Stimulated activated CD8-positive, alpha-beta memory T cell treated with anti-CD3 and anti-CD28 coated beads, Interleukin-7, amount 100 ng/mL, for 24 hours (primary cell): ENCODE measurements at places on chromosomes 7 and 10.
A peak's percentile ranks its signal among the peaks of the same experiment; 100 is the strongest.

GRCh38 chr10:23512355-23513058, 73.6 kb downstream of the OTUD1 start:
- DNase-seq, result no peak

GRCh38 chr10:4069491-4069890, 284.5 kb upstream of the KLF6 start:
- no peak for DNase-seq

DNA sequence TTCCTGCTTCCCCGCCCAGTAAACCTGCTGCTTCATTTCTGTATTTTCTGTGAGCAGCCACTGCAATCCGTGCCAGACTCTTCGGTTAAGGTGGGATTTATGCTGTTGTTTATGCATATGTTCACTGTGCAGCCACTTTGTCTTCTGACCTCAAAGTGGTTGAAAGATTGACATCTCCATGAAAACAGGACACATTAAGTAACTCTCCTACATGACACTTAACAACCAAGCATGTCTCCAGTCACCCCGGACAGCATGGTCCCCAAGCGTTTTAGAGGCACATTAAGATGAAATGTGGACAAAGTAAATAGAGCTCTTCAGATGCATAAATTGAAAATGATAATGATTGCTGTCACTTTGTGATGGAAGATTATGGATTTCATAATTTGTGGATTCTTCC, 421.3 kb downstream of the GFRA1 start:
- DNase-seq, result no peak

DNA sequence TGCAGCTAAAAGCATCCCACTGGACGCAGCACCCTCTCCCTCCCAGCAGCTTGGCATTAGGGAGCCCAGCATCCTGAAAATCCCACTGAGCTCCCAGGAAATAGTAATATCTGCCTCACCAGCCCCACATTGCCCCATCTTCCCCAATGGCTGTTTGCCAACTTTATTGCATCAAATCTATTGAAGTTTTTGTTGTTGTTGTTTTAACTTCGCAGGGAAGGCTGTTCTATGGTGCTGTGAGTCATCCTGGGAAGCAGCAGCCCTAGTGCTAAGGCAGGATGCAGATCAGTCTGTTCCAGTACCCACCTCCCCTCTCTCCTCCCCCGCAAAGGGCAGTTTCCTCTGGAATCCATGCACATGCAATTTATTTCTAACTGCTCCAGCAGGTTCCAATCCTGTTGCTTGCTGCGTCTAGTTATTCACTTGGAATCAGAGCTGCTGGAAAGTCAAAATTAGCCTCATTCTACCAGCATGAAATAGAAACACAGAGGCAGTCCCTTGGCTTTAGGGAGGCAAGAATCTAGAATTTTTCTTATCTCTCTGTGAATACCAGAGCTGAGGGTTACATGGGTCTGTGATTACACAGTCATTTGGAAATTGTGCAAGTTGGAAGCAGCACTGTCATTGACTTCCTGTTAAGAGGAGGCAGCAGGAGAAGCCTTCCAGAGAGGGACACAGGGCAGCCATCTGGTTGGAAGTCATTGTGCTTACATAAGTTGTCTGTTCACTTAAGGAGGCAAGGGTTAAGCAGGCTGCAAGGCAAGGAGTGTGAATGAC, 115.9 kb upstream of the CACUL1 start:
- no peak for DNase-seq

GRCh38 chr10:38054361-38054797, 39.8 kb upstream of the ZNF37A start:
- DNase-seq, result no peak

DNA sequence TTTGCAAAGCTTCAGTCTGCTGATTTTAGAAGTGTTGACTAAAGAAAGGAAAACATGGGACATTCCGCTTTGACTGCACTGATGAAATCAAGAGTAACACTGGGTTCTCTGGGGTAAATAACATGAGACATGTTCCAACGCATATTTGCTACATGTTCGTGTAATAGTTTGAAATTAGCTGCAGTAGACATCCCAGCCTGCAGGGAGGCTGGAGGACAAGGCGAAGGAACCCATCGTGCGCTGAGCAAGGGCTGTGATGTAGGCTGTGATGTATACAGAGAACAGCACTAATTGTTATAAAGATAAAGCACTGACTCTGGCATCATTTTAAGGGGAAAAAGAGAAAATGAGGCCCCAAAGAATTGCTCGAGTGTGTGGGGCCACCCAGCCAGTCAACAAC, 40.3 kb downstream of the SFMBT2 start:
- DNase-seq, result no peak

DNA sequence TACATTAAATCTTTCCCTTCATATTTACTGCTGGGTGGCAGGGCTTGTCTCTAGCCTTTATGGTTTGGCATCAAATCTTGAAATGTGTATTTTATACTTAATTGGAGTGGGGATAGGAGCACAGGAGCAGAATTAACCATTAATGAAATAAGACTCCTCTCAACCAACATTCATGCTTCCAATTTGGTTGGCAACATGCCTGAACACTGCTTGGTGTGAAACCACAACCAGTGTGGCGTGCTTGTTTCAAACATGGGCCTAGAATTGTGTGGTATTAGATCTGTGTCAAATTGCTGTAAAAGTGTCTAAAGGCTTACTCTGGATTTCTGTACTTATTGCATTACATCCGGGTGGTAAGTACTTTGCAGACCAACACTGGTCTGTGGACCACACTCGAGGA, 25.1 kb upstream of the VPS41 start:
- DNase-seq, result no peak

DNA sequence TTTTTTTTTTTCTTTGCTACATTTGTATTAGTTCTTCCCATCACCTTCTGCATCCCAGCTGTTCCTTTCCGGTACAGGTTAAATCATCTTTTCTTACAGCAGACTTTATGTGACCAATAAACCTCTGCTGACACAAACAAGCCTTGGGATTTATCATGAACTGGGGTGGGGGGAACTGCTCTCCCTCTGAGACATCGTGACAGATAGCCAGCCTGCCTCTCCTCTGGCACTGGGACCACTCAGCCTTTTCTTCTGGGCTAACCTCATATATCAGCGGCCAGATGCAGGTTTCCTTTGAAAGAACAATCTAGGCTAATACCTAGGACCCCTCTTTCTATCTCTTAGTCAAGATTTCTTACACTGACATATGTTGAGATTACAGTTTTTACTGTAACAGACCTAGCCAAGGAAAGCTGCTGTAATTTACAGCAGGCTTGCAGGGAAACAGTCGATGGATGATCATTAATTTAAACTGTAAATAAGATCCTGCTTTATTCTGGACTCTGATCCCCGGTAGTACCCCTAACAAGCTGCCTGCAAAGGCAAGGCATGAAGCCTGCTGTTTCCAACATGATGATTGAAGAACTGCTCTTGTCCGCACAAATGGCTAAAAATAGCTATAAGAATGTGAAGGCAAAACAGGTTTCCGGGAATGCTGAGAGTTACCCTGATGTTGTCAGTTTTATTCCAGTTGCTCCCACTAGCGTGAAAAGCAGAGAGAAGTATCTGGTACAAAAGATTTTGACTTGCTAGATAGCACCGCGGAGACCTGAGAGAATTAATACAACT, 338.7 kb downstream of the SORCS1 start:
- DNase-seq, result no peak

DNA sequence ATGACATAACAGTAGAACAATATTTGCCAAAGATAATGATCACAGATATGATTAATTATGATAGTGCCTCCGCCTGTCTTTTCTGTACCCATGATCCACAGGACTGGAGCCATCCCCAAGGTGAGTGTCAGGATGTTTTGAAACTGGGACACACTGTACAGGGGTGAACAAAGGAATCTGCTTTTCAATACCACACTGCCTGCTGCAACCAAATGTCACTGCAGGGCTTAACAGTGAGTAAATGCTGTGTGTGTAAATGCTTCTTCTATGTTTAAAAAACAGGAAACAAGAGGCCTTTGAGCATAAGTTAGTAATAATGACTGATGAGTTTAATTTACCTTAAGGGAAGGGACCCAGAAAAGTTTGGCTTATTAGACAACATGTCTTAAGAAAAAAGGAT, 65.2 kb downstream of the HBP1 start:
- no peak for DNase-seq

GRCh38 chr10:102579328-102579727, 65.0 kb upstream of the TRIM8 start:
- DNase-seq, result no peak

- no peak for DNase-seq
Measured at GRCh38 chr7:13276977-13277376, 589.5 kb downstream of the ARL4A start.

DNA sequence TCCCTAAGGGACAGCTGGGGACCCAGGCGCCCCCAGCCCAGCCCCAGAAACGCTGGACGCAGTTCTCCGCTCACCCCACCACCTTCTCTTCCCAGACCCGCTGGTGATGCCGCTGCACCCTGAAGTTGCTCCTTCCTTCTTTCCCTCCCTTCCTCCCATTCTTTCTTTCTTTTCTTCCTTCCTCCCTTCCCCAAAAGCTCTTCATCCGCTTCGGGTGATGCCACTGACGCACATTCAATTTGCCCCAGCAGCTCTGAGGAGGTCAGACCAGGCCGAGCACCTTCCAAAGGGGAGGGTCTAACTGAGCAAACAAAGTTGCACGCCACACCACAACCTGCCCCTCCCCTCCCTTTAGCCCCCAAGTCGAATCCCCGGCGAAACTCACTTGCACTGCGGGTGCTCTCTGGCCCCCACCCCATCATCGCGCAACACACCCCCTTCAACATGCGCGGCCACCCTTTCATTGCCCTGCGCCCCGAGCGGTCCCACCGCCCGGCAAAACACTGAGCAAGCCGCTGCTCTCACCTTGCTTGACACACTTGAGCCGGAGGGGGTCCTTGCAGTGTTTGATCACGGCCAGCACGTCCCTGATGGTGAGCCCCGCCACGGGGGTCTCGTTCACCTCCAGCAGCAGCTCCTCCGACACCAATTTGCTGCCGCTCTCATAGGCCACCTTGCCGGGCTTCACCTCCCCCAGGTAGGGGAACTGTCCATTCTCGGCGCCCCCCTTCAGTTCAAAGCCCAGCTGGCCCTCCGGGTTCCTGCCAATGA, 787 bp downstream of the MAGI2 start:
- DNase-seq, result no peak

- DNase-seq, result no peak
Measured at GRCh38 chr7:30920021-30920583, 8.4 kb downstream of the AQP1 start.

GRCh38 chr7:29304756-29305155, 110.2 kb downstream of the CHN2 start:
- no peak for DNase-seq

DNA sequence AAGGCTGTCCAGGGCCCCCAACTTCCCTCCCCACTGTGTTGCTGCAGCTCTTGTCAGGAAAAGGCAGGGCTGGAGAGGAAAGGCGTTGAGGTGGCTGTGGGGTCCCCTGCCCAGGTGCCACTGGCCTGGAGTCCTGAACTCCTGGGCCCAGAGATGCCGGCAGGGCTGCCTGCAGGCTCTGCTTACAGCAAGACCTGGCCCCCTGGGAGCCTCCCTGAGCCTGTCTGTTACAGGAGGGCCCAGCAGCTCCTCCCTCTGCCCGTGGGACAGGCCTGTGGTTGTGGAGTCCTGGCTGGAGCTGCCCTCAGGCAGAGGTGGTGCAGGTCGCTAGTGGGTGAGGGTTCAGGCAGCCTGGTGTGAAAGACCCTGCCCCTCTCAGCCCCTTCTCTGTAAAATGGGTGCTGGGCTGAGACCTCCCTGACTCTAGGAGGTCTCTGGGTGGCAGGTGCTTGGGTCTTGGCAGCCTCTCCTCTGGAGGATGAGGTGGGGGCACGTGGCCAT, 9.9 kb downstream of the ANTXRL start:
- DNase-seq, result no peak

DNA sequence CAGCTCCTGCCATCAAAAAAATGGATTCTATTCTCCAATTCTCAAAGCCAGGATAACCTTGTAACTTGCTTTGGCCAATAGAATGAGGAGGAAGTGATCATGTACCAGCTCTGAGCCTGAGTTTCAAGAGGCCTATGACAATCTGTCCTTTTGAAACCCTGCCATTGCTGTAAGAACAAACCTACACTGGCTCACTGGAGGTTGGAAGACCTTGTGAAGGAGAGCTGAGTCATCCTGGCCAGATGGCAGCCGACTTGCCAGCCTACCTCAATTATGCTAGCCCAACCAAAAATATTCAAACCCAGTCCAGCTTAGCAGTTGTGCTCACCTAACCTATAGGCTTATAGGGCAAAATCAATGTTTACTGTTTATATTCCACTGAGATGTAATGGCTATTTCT, 93.0 kb downstream of the HGF start:
- DNase-seq, result no peak

DNA sequence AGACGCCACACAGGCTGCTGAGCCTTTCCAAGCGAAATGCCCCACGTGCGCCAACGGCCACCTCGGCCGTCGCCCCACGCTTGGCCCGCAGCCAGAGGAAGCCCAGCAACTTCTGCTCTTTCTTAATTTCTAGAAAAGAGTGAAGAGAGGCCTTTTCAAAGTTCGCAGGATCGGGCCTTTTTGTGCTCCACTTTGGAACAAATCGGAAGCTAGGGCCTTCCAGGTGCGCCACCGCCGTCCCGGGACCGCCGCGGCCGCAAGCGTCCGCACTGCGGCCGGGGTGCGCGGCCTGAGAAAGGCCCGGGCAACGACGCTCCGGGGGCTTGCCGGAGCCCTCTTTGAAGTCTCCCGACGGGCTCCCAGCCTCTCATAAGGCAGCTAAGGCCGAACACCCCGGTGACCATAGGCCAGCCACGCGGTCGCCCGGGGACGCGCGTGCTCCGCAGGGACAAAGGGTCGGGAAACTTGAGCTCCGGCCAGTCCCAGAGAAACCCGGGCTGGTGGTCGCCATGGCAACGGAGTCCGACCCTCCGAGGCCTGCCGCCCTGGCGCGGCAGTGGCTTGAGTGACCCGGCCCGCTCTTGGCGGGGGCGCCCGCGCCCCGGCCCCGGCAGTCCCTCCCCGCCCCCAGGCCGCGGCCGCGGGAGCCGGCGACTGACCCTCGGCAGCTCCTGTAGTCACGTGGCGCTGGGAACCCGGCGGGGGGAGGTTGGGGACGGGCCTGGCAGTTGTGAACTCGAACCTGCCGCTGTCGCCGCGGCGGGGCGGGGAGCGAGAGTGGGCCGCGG, at the start of gene REPIN1:
REPIN1 (plus strand) TSS at position 727 of the 788 bp plus-strand sequence. CDS start 890 bp downstream, outside the sequence.
- peak; percentile 65 for DNase-seq

DNA sequence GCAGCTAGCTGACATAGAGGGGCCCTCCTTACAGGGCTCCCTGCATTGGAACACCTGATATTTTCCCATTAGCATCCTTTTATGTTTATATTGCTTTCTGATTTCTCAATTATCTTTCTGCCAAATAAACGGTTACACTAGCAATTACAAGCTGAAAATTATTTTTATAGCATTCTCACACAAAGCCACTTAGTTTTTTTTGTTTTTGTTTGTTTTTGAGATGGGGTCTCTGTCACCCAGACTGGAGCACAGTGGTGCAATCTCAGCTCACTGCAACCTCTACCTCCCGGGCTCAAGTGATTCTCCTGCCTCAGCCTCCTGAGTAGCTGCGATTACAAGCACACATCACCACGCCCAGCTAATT, 9.9 kb upstream of the ZC3HAV1 start:
- no peak for DNase-seq

DNA sequence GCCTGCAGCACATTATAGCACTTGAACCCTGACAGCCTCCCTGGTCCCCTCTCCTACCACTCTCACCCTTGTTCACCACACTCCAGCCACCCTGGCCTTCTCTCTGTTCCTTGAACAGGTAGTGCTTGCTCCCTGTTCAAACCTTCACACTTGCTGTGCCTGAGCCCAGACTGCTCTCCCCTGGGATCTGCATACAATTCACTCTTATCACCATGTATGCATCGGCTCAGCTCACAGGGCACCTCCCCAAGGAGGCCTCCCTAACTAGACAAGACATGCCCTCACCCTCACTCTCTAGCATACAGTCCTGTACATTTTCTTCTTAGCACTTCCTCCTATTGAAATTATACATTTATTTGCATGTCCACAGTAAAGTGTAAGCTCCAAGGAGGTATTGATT, 59.3 kb downstream of the FAM13C start:
- no peak for DNase-seq
